ENCODE measurements at places on chromosomes 3 and 15. TPM values are rescaled to one million over a fixed set of nuclear protein-coding genes. Genes with fewer than 3 reads are reported as not detected.

DNA sequence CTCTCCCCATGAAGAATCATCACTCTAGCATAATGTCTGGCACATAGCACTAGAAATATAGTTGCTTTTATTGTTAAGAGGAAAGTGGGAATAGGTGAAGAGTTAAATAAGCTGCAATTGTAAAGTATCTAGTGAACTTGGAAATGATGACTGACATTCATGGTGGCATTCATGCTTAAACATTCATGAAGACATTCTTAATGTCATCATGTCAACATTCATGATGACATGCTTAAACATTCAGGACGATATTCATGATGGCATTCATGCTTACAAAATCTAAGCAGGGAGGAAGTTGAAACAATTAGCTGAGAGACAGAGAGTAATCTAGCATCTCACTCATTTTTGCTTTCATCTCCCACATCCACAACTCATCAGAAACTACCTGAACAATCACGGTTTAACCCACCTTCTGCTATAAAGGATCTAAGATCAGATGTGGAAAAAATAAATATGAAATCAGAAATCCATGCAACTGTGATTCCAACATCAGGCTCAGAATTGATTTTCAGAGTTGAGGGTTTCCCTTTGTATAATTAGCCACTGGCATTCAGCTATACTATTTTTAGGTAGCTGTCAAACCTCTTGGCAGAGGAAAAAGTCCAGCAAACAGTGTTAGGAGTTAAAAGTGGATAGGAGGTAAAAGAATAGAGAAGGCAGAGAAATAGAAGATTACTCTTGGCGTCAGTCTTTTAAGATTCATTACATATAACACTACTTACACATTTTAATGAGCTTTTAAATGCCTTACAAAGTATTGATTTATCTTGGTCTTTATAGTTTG is 3.5 kb downstream of the DRD3 start:
- no peak overlapping the region for H3K4me3 ChIP-seq
- H3K36me3 ChIP-seq, result no peaks in the 10 kb centered on the region
- H3K4me1 ChIP-seq, result no peaks in the 10 kb centered on the region
- no peak for DNase-seq
- H3K27ac ChIP-seq, result no peak overlapping the region

DNA sequence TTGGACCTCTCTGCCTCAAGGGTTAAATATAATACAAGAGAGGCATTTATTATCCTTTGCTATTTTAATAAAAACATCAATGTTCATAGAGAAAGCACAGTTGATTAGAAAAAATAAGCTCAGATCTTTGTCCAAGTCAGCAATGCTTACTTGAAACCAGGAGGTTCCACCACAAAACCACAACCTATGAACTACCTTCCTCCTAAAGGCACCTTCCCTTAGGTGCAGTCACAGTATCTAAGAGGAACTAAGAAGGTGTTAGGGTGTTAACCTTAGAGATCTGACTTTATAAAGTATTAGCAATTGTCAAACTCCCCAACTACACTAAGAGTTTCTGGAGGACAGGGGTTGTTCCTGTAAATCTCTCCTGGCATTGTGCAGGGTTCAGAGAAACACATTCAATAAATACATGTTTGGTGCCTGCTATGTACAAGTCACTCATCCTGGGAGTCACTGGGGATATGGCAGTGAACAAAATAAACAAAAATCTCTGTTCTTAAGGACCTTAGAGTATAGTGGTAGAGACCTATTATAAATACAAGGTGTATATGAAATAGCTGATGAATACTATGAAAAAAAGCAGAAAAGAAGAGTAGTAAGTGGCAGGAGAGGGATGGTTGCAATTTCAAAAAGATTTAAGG is 208.6 kb downstream of the NFKBIZ start:
- no peak for DNase-seq
- H3K4me1 ChIP-seq, result no peaks in the 10 kb centered on the region
- no peak overlapping the region for H3K27ac ChIP-seq
- no peaks in the 10 kb centered on the region for H3K36me3 ChIP-seq

DNA sequence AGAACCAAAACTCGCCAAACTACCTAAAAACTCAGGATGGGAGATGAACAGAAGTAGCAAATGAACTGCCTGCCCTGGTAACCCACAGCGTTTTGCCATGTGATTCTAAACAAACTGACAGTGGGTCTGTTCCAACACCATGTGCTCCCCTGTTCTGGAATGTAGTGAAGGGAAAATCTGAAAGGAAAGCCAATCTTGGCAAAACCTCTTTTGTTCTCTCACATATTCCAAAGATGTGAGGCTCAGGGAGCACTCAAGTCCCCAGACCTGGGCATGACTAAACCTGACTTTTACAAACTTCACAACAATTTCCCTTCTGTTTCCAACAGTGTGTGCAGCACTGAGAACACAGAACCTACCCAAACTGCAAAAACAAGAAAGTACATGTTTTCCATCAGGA is 116.1 kb downstream of the IMPG2 start:
- H3K27ac ChIP-seq, result no peak overlapping the region
- H3K27me3 ChIP-seq, result no peaks in the 10 kb centered on the region
- H3K36me3 ChIP-seq, result no peaks in the 10 kb centered on the region
- no peak overlapping the region for H3K4me3 ChIP-seq
- no peaks in the 10 kb centered on the region for H3K4me1 ChIP-seq

DNA sequence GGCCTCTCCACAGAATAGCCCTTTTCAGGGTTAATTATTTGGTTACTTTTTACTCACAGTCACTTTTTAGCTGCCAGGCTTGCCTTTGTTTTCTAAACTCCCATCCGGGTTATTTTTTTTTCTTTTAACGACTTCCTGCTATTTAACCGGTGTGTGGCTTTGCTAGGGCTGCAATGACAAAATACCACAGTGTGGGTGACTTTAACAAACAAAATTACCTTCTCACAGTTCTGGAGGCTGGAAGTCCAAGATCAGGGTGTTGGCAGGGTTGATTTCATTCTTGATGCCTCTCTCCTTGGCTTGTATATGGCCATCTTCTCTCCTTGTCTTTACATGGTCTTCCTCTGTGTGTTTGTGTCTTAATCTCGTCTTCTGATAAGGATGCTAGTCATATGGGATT is 91.5 kb downstream of the IL1RAP start:
- peaks cover 5% of the 10 kb centered on the region for H3K4me1 ChIP-seq
- H3K4me3 ChIP-seq, result no peak overlapping the region
- H3K27ac ChIP-seq, result no peak overlapping the region
- DNase-seq, result no peak

DNA sequence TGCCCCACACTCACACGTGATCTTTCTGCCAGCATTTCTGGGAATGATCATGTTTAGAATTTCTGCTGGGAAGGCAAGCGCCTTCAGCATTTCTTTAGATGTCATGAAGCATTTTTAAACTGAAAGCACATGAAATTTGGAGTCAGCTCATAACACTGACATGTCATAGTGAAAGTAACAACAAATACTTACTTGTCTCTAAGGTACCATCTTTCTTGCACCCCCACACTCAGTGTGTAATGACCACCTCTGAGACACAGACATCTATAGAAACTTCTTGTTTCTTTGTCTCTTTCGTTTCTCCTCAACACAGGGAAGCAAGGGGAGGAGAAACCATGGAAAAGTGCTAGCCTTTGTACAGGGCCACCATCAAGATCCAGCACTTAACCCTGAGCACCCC is 171.7 kb downstream of the RORA start:
- H3K27ac ChIP-seq, result no peak overlapping the region
- no peak for DNase-seq
- no peaks in the 10 kb centered on the region for H3K27me3 ChIP-seq
- H3K4me3 ChIP-seq, result no peak overlapping the region
- no peaks in the 10 kb centered on the region for H3K4me1 ChIP-seq

The C2CD4B gene
- total RNA-seq, result 4.2 TPM
